Stimulated activated naive CD8-positive, alpha-beta T cell treated with anti-CD3 and anti-CD28 coated beads, Interleukin-15, amount 100 ng/mL, for 72 hours (primary cell): ENCODE measurements at places on chromosomes 7 and 10.
A peak's percentile ranks its signal among the peaks of the same experiment; 100 is the strongest.

DNA sequence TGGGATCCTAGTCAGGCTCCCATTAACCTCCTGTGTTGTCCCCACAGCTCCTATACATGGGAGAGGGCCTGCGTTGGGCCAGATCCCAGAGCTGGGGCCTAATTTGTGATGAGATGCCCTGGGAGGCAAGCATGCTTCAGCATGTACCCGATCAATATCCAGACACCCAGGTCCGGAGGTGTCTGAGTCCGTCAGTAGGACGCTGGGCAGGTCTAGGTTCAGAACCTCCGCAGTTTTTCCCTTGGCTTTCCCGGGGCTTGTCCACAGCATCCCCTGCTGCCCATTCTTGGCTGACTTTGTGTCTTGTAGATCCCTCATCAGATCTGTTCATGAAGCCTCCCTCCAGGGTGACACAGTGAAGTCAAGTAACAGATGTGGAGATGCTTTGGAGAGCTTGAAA, 32.7 kb upstream of the RBAK start:
- DNase-seq = no peak

DNA sequence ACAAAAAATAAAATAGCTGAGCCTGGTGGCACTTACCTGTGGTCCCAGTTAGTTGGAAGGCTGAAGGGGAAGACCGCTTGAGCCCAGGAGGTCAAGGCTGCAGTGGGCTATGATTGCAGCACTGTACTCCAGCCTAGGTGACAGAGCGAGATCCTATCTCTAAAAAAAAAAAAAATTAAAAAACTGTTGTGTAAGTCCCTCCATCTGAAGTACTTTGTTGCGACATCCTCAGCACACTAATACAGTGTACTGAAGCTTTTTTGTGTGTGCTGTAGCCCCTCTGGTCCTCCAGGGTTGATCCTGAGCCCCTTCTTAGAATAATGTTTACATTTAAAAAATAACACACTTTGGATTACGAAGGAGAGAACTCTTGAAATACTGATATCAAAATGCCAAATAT, 71.3 kb downstream of the PFKFB3 start:
- no peak for DNase-seq

- no peak for DNase-seq
Measured at GRCh38 chr10:58776568-58777318, 264.1 kb downstream of the BICC1 start.

DNA sequence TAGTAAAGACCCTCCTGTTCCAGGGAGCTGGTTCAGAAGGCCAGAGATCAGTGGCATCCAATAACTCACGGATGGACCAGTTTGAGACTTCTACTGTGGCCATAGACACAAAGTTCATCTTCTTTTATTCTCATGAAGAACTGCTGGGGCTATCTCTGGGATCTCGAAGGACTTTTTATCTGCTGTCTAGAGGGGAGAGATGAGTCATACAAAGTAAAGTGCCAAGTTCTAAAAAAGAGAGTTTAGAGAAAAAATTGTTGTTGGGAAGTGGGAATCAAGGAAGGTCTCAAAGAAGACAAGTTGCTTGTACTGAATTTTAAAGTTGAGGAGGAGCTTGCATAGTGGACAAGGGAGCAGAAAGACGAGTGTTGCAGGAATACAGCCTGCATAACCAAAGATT, 8.0 kb upstream of the FAM221A start:
- DNase-seq = no peak

DNA sequence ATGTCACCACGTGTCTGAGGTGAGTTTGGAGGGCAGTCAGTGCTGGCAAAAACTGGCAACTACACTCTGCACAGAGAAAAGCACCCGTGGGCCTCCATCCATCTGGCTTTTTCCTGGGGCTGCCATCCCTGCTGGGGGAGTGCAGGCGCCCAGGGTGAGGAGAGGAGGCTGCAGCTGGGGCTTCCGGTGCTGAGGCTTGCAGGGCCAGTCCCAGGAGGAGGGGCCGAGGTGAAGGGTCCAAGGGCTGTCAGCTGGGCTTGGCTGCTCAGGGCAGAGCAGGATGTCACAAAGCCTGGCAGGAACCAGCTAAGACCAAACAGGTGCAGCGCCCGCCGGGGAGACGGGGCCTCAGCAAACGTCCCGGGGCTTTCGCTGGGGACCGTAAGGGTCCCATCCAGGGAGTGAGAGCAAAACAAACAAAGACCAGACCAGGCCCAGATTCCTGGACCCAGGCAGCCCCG, 77.2 kb downstream of the CFAP46 start:
- DNase-seq = no peak

GRCh38 chr7:151756076-151756731, 120.7 kb downstream of the PRKAG2 start:
- peak; percentile 65 for DNase-seq

DNA sequence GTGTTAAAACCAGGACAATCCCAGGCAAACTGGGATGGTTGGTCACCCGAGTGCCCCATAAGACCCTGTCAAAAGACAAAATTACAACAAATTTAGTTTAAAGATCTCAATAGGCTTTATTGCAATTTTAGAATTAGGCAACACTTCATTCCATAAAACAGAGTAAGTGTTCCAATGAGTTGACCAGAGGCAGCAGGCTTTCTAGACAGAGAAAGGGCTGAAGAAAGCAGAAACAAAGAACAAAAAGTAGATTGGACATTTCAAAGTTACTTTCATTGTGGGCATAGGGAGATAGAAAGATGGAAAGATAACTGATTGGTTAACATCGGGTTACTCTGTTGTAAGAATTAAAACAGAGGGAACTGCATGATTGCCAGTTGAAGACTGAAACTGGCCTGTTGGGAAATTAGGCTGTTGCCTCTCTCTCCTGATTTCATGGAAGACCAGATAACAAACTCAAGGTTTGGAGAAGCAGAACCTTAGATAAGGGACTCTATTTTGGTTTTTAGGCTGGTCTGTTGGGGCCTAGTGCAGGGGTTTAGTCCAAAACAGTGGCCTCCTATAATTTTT, 36.3 kb downstream of the ENTPD1 start:
- DNase-seq = no peak

- no peak for DNase-seq
Measured at GRCh38 chr7:101626758-101627157, 2.3 kb downstream of the MYL10 start.

GRCh38 chr10:23095966-23096801, 805 bp downstream of the MSRB2 start:
- peak; percentile 33 for DNase-seq

- no peak for DNase-seq
Measured at GRCh38 chr10:98265403-98266378, 2.3 kb downstream of the LOXL4 start.

DNA sequence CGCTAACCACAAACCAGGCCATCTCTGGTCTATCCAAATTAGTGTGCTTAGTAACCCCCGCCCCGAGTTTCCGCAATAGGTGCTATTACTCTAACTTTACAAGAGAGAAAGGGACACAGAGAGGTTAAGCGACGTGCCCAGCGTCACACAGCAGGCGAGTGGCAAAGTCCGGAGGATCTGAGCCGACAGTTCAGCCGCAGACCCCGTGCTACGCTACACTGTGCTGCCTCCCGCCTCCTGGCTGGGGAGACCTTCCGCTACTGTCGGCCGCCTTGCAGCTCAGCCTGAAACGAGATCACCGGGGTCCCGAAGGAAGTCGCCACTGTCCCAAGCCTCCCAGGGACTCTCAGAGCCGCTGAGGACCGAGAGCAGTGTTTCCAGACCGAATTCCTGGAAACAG, 799 bp downstream of the INTS1 start:
- no peak for DNase-seq

DNA sequence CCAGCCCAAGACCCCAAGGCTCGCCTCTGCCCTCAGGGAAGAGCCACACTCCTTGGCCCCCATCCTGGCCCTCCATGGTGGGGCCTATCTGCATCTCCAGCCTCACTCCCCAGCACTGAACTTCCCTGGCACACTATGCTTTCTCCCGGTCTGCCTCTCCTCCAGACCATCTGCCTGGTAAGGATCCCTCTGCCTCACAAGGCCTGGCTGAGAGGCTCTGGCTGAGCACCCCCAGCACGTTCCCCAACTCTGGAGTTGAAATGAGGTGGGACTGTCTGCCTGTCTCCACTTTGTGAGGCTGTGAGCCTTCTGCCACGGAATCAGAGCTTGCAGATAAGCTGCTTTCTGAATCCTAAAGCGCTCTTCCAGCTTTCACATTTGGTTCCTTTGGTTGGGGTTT, 220.7 kb downstream of the TNS3 start:
- DNase-seq = no peak

GRCh38 chr7:27193335-27194001, 6.4 kb downstream of the HOXA13 start:
- no peak for DNase-seq

- DNase-seq = no peak
Measured at GRCh38 chr7:2474813-2475677, 1.2 kb downstream of the GRIFIN start.

DNA sequence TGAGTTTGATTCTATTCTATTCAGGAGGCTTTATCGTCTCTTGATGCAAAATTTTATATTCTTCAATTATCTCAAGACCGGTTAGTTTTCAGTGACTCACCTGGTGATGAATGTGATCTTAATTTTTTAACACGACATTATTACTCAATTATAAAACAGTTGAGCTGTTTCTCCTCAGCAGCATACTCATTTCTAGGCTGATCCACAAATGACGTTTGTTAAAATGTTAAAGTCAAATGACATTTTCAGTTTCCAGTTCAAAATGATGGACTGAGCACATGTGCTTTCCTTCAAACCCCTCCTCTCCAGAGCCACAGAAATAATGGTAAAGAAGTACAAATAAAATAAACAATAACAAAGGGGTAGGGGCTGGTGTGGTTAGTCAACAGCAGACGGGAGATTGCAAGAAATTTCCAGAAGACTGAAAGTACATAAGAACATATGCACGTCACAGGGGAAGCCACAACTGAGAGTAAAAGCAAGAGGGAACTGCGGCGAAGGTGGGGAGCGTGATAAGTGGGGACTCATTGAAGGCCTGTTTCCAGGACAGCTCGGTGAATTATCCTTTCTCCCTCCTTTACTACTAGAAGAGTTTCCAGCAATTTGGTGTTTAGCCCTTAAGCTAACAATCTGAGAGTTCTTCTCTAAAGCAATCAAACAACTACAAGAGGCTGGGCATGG, 10.9 kb downstream of the MACROH2A2 start:
- DNase-seq = no peak

DNA sequence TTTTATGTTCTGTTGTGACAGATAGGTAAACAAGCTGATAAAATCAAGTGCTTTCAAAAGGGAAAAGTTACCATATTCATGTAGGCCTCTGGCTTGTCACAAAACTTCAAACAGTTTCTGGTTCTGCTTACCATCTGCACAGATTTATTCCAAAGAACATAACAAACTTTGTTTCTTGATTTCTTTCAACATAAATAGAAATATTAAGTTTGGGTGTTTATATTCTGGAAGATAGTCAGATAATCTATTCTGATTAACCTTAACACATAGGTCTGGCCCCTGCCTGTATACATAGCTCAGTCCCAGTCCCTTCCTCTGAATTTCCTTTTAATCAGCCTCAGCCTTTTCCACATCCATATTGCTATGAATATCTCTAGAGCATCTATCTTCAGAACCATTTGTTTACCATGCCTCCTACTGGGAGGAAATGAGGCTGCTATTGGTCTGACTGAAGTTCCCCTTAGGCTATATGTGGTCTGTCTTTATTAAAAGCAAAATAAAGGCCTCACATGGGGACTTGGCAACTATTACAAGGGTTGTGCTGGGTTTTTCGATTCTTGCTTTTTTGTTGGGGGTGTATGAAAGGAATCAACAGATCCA, 319.0 kb downstream of the HPSE2 start:
- no peak for DNase-seq
